EH (cell line): ENCODE measurements at places on chromosomes 2 and 18.

GRCh38 chr2:159226059-159226461, 60.4 kb downstream of the WDSUB1 start:
- peak; percentile 65 for DNase-seq

- peak; percentile 50 for DNase-seq
Observed at GRCh38 chr2:237294460-237294859, 119.5 kb downstream of the COL6A3 start.

DNA sequence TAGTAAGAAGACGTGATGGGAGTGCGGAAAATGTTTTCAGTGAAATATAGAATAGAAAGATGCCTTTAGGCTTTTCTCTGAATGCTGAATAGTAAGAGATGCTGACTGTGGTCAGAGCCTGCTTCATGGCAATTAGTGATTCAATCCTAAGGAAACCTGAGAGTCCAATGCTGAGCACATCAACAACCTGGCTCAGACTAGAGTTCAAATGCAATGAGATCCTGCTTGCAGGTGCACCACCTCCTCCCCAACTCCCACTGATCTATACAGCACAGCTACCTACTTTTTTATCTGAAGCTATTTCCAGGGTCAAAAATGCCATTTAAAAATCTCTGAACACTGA, 65.4 kb downstream of the AAK1 start:
- DNase-seq: peak; percentile 33

DNA sequence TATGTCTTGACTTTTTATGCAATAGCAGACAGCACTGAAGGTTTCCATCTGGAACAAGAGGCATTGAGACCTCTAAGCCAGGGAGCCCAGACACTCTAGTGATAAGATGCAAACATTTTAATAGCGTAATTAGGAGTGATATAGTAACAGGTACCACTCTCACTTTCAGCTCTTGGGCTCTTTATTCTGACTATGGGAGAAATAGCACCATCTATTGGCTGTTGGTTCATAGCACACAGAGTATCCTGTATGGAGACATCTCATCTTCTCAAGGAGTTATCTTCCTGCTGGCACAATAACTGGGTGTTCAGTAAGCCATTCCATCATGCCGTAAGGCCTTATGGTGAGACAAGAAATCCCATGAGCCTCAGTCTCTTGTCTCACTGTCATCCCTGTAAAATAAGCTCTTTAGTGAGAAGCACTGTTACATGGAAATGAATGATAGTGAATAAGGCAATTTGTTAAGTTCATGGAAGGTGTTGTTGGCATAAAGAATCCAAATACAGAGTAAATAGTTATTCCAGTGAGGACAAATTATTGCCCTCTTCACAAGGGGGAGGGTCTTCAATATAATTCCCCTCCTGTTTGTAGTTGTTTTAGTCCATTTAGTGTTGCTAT, 48.3 kb downstream of the THUMPD2 start:
- peak; percentile 50 for DNase-seq

DNA sequence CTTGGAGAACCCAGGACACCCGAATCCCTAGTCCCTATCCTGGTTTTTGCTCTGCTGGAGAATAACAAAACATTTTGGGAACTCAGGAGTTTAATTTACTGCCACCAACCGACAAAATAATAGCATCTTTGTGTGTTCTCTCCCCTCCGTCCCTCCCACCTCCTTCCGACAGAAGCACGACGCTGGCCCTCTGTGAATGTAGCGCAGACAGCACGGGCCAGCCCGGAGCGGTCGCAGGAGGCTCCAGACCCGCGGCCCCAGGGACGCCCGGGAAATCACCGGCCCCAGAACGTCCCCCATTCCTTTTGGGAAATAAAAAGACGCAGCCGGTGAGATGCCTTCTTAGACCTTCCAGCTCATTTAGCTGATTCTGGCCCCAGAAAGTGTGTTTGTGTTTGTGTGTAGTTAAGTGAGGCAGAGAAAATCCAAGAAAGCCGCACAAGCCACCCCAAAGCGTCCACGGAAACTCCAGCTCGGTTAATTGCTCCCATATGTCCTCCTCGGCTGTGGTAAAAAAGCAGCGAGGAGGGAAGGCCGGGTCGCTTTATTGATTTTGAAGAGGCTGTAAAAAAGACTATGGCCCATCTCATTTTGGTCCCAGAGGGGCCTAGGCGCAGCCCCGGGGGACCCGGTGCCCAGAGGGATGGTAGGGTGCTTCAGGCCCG, 577 bp upstream of the TANC1 start:
- peak; percentile 84 for DNase-seq

DNA sequence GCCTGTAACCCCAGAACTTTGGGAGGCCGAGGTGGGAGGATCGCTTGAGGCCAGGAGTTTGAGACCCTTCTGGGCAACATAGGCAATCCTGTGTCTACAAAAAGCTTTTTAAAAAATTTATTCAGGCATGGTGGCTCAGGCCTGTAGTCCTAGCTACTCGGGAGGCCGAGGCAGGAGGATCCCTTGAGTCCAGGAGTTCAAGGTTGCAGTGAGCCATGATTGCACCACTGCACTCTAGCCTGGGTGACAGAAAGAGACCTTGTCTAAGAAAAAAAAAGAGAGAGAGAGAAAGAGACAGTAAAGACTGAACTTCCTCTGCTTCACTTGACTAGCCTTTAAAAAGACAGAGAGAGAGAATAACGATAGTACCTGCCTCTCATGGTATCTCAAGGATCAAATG, 62.4 kb downstream of the INPP5D start:
- no peak for DNase-seq

- no peak for DNase-seq
Observed at GRCh38 chr18:45833846-45834245, 8.4 kb downstream of the SIGLEC15 start.

DNA sequence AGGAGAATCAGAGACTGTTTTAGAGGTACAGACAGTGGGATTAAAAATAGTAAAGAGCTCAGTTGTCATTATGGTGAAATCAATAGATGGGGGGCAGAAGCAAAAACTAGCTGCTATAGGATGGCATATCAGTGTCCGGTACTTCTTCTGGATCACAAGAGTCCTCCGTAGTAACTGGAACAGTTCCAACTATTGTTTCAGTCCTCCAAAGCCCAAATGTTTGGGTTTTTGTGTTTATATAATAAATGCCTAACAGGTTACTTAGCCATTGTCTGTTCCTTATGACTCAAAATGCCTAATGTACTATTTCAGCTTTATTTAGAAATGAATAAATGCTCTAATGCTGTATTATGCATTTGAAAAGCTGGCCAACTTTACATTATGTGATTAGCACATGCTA, 401.2 kb downstream of the PTH2R start:
- no peak for DNase-seq

DNA sequence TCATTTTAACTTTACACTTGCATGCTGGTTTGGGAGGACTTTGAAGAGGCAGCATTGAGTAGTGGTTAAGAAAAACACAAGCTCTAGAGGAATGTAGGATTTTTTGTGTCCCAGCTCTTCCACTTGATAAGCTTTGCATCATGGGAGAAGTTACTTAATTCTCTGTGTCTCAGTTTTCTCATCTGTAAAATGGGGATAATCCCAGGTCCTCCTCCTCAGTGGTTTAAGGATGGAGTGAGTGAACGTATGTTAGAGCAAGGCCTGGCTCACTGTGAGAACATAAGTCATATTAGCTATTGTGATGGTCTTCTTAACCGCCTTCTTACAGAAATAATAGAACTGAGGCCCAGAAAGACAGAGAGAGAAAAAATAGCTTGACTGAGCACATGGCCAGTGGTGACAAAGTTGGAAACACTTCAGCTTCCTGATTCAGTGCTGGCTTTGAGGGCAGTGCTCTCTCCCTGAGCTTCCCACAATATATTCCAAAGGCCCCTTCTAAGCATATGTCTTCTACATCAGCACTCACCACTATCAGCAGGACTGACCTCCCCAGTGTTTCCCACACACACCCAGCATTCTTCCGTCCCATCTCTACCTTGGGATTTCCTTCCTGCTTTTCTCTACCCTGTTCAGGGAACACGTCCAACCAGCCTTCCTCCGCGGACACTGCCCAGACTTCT, 214.9 kb upstream of the TNP1 start:
- peak; percentile 55 for DNase-seq

- DNase-seq: peak; percentile 11
Observed at GRCh38 chr18:76246590-76246989, 248.5 kb downstream of the ZNF516 start.

GRCh38 chr2:54927085-54927750, 123.0 kb downstream of the RTN4 start:
- DNase-seq: no peak

DNA sequence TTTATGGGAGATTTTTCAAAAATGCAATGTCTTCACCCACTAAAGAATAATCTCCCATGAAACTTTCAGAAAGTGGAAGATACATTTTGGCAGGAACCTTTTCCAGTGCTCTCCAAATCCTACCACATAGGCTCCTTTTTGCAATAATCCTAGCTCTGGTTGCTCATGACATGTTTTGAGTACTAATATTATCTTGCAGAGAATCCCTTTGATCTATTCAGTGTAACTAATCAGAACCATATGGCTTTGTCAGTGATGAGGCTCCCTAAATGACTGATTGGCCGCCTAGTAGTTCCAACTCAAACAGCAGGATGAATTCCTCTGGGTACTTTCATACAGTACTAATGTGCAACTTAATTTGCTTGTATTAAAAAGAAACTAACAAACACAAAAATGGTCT, 544.0 kb upstream of the FAM98A start:
- DNase-seq: no peak

DNA sequence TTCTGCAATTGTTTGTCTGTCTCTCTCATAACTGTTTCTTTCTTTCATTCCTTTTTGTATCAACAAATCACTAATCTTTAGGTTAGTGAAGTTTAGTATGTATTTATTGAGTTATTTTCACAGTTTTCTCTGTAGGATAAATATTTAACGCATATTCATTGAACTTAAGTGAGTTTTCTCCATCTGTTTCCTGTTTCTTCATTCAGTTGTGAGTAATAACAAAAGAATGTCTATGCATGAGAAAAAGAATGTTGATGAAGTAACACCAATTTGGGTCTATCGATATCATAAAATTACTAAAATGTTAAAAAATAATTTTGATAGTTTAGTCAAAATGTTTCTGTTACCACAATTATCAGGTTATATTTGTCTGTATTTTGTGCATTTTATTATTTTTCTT, 948.0 kb downstream of the DSC3 start:
- DNase-seq: peak; percentile 25

GRCh38 chr2:47554311-47554905, 151.5 kb downstream of the MSH2 start:
- no peak for DNase-seq

DNA sequence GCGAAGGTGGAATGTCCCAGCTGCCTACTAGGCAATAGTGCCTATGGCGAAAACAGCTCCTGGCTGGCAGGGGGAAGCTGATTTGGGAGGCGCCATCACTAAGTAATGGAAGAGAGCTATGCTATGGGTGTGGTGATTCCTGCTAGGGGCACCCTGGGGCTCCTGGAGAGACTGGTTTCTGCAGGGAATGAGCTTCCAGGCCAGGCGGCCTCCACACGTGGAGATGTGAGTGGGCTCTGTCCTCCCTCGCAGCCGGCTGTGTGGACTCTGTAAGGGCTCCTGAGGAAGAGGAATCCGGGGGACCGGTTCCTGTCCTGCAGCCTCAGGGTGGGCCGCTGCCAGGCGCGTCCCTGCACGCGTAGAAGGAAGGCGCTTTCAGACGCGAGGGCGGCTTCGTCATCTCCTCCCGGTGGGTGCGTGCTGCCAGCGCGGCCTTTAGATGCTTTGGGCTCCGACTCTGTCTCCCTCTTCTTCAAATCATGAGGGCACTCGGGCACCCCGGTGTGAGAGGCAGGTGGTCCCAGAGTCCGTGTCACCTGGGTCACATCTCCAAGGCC, 55.5 kb upstream of the ANKRD62 start:
- DNase-seq: peak; percentile 31

- DNase-seq: peak; percentile 59
Observed at GRCh38 chr2:238875101-238875470, 27.2 kb downstream of the TWIST2 start.

DNA sequence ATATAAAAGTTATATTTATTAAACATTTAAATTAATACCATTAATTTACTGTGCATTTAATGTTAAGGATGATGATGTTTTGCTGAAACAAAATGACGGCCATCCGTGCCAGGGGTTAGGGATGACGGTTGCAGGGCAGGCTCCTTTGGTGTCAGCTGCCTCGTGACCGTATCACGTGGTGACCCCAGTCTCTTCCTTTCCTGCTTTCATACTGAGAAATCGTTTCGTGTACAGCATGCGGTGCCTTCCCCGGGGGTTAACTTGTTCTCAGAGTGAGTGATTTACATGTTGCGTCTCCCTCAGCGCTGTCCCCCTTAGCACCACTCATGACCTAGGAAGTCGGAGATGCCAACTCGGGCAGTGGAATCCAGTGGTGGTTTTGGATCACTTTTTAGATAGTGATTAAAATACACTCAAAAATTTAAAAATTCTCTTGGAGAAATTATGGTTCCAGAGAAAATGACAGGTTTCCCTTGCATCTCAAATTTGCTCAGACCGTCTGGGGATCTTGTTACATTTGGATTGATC, 290.8 kb downstream of the GBX2 start:
- DNase-seq: no peak

DNA sequence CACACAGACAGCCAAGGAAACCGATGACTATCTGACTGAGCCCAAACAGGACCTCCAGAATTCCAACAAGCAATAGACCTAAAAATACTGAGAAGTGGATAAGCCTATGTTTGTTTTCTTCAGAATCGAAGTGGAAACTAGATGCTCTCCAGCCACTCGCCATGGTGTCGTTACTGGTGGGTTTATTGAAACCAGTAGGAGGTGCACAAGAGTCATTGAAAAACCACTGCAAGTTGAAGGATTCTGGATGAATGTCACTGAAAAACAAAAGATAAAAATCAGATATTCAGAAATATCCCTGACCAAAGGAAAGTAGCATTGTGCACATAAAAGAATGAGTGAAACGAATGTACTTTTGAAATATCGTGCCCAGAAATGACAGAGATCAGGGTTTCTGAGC, 15.3 kb downstream of the TM4SF20 start:
- no peak for DNase-seq

DNA sequence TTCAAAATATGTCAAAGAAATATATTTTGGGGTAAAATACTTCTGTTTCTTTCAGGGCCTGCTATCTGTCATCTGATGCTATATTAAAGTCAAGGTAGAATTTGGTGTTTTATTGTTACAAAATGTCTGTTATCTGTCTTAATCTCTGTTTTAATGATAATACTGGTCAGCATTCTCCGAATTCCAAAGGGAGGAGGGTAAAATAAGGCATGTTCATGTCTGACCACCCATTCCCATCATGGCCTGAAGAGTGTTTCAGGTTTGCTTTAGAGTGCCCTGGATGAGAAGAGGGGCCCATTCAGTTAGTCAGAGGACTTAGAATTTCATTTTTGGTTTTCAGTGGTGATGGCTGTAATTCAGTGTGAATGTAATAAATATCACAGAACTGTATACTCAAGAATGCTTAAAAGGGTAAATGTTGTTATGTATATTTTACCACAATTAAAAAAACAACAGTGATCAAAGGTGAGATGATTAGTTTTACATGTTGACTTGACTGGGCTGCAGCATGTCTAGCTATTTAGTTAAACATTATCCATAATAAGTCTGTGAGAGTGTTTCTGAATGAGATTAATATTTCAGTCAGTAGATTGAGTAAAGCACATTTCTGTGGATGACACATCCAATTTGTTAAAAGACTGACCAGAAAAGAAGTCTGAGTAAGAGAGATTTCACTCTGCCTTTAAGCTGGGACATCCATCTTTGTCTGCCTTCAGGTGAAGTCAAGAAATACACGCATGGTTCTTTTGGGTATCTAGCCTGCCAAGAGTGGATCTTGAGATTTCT, 467.9 kb upstream of the SYT4 start:
- no peak for DNase-seq
